ENCODE measurements at places on chromosomes 16 and 17. TPM values are rescaled to one million over a fixed set of nuclear protein-coding genes. Genes with fewer than 3 reads are reported as not detected.

The EPN3 gene
- polyA plus RNA-seq = 7.6 TPM

The ZNF750 gene
- 1.1 TPM for polyA plus RNA-seq

The TM4SF5 gene
- polyA plus RNA-seq = 2.2 TPM

The SPATA22 gene
- polyA plus RNA-seq = 0.82 TPM

The SDR42E1 gene
- polyA plus RNA-seq = 13.3 TPM

The PLA2G10 gene
- polyA plus RNA-seq = 1.0 TPM

The DNAAF8 gene
- 2.0 TPM for polyA plus RNA-seq

The CD300A gene
- polyA plus RNA-seq = 3.1 TPM

The SLC6A2 gene
- polyA plus RNA-seq = 1.2 TPM

The NMRAL1 gene
- 32.0 TPM for polyA plus RNA-seq

The MAPT gene
- 11.2 TPM for polyA plus RNA-seq

The KLHL10 gene
- polyA plus RNA-seq = 0.34 TPM

The CDH16 gene
- polyA plus RNA-seq = 245 TPM
